ENCODE measurements at places on chromosomes 5 and 9.

DNA sequence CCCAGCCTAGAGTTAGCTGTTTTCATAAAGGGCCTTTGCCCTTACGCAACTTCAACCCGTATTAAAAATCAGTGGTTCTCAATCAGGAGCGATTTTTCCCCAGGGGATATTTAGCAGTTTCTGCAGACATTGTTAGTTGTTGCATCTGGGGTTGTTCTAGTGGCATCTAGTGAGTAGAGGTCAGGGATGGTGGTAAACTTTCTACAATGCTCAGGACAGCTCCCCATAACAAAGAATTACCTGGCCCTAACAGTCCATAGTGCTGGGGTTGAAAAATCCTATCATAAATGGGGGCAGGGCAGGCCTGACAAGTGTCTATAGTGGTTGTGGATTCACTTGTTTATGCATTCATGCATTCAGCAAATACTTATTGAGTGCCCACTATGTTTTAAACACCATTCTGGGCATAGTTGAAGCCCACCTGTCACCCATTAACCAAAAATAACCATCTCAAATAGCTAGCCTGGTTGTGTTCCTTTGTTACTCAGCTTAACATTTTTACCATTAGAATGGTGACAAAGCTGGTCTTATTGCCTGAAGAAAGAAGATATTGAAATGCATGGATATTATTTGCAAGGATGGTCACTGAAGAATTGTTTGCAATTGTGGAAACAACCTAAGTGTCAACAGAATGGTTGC, 15.9 kb upstream of the FGF1 start:
- DNase-seq = no peak

- no peak for DNase-seq
Observed at GRCh38 chr9:118148990-118149389, 444.8 kb downstream of the TLR4 start.

DNA sequence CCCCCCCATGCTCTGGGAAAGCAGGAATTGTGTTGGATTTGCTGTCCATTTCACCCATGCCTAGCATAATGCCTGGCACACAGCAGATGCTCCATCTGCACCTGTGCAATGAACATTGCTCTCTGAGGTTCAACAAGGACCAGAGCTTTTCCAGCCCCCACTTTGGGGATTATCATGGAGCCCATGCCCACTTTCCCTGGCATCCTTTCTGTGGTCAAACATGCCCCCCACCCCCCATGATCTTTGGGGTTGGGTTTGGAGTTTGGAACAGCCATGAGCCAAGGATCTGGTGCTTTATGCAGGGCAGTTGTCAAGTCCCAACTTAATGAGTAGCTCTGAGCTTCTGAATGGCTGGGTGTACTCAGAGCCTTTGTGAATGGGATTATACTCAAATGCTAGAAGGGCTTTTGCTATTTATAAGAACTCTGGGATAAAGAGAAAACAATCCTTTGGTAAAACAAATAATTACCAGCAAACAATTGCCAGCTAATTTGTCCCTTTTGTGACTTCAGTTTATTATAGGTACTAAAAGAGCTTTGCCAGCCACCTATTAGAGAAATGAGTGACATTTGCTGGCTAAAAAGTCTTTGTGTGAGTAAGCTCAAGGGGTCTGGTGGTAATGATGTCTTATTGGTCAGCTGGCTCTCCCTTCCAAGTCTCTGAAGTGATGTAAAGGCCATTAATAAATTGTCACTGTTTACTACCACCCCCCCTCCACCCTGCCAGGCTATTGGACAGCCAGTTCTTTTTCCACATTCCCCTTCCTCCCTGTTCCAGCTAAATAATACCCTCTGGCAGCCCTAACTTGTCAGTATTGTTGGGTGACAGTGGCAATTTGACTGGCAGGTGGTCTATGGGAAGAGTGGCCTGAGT, 182.3 kb downstream of the MACROH2A1 start:
- DNase-seq = no peak

DNA sequence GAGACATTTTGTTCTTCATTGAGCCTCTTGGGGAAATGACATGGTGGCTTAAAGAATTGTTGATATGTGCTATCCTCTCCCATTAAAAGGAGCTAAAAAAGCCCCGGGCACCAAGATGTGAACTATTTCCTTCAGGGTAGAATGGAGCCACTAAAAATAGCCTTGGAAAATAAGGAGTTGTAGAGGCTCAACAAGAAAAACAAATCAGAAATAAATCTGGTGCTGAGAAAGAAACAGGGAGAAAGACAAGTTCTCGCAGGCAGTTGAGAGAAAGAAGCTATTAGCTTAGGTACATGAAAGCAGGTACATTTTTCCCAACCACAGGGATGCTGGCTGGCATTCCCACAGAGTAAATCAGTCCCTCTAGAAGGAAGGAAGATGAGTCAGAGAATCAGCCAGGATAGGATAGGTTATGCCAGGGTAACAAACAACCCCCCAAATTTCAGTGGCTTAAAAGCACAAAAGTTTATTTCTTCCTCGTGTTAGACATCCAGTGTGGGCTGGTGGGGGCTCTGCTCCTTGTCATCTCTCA, 134.6 kb upstream of the ADRA1B start:
- no peak for DNase-seq

- DNase-seq = no peak
Observed at GRCh38 chr5:115377468-115378217, 81.2 kb upstream of the CCDC112 start.

DNA sequence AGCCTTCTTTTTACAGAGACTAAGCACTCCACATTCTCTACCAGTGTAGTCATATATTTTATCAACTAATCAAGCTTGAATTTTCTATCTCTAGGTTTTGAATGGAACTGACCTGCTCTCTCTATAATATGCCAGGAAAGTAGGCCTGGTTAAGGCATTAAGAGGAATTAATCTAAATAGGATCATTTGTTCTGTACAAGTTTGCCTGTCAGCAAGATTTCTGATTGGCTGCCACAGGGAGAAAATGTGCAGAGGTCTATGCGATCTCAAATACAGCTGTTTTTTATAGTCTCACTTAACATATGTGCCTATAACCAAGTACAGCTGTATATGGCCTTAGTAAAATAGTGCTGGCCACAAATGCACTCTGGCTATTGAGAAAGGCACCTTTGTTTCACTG, 418.8 kb downstream of the KDM4C start:
- no peak for DNase-seq

DNA sequence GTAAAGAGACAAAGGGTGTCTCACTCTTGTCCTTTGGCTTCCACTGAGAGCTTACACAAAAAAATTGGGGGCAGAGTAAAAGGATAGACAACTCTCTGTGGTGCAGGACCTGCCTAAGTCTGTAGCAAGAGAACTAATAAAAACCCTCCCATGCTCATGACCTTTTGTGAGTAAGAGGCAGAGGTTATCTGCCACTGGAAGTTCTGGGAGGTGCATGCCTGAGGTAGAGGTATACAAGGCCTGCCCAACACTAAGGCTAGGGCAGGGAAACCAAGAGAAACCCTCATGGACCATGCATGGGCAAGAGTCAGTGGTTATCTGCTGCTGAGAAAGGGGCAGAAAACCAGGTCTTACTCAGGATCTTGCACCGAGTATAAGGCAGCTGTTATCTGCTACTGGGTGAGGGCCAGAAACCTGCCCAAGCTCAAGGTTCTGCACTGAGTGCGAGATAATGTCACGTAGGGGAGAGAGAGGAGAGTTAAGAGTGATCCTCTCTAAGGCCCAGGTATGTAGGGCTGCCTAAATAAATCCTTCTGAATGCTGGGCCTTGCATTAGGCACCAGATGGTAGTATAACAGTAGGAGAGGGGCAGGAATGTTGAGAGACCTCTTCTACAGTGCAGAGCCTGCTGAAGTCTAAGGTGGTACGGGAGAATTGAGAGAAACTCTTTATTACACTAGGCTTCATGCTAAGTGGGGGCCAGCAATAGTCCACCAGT, 143.4 kb downstream of the MACROH2A1 start:
- no peak for DNase-seq

- no peak for DNase-seq
Observed at GRCh38 chr9:27566118-27566517, 7.2 kb downstream of the C9orf72 start.

GRCh38 chr9:105198865-105199264, 45.6 kb upstream of the SLC44A1 start:
- no peak for DNase-seq

DNA sequence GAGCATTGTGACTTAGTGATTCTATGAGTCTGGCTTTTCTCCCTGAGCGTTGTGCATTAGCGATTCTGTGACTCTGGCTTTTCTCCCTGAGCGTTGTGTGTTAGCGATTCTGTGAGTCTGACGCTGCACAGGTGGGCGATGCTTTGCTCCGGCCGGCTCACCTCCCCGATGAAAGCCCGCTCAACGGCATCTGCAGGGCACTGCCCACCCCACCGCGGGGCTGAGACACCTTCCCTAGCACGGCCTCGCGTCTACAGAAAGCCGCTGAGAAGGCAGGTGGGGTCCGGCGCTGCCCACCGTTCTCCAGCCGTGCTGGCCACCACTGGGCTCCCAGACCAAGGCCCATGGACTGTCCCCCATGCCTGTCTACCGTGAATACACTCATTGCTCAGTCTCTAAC, 12.8 kb upstream of the SLC9A3 start:
- DNase-seq = no peak

GRCh38 chr9:87184956-87185642, 237.8 kb upstream of the GAS1 start:
- DNase-seq = no peak

DNA sequence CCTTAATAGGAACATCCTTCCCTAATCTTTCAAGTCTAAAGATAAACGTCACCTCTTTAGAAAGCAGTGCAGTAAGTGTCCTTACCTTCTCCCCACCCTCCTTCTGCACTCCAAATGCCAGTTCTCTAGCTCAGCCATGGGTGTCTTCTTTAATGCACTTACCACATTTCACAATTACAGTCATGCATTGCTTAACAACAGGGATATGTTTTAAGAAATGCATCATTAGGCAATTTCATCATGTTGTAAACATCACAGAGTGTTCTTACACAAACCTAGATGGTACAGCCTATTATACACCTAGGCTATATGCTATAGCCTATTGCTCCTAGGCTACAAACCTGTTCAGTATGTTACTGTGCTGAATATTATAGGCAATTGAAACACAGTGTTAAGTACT, 91.2 kb downstream of the RFX3 start:
- no peak for DNase-seq

GRCh38 chr9:128504485-128505413, at the start of gene GLE1:
Gene GLE1, plus strand, starts transcription at chr9:128504719. Its CDS starts 87 bp downstream, at chr9:128504806.
- peak; percentile 98 for DNase-seq

DNA sequence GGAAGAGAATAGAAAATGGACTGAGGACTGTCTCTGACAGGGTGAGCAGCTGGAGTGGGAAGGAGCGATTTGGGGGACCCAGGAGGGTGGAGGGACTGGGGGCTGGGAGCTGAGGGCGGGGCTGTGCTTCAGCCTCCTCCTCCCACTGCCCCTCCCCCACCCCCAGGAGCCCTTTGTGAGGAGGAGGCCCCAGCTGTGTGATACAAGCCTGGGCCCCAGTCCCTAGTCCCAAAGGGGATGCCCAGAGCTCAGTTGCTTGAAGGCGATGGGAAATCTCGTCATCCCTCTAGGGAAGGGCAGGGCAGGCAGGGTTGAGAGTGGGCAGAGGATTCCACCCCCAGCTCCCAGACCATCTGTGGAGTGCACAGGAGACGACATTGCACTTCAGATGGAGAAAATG, at the start of gene SPATA31E1:
SPATA31E1 (plus strand) TSS at position 251 of the 400 bp plus-strand sequence; CDS start at position 266, 15 bp downstream.
- no peak for DNase-seq

- DNase-seq = no peak
Observed at GRCh38 chr5:16664368-16664767, 47.6 kb upstream of the RETREG1 start.

GRCh38 chr5:89342106-89342876, 459.3 kb upstream of the MEF2C start:
- no peak for DNase-seq

- DNase-seq = no peak
Observed at GRCh38 chr5:137612576-137612975, 113.5 kb upstream of the SPOCK1 start.

GRCh38 chr9:115524453-115525059, 406.6 kb upstream of the TNC start:
- peak; percentile 16 for DNase-seq

DNA sequence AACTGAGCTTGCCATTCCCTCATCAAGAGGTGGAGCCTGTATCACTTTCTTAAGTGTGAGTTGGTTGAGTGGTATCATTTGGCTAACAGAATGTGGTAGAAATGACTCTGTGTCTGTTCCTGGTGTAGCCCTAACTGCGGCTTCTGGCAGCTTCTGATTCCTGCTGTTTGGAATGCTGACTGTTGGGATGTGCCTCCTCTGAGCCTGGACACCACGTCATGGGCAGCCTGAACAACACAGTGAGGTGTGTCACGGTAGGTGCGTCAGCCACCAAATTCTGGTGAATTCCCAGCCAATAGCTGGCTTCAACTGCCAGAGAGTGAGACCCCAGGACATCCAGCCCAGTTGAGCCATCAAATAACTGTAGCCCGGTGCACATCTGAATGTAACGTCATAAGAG, 6.1 kb upstream of the C9orf152 start:
- no peak for DNase-seq

DNA sequence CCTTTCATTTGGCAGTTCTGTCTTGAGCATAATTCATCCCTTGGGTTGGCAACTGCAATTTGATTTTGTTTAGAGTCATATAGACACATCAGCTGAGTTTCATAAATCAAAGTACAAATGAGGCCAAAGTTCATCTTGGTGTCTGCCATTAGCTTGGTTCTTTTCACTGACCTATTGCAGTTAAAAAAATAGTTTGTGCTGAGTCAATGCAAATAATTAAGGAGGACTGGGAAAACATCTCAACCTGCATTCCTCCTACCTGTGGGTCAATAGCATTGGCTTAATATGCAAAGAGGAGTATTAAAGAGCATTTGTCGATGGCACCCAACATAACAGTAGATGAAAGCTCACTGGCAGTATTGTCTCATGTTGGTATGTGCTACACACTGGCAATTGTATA, 1.6 kb downstream of the PKD2L2 start:
- no peak for DNase-seq

DNA sequence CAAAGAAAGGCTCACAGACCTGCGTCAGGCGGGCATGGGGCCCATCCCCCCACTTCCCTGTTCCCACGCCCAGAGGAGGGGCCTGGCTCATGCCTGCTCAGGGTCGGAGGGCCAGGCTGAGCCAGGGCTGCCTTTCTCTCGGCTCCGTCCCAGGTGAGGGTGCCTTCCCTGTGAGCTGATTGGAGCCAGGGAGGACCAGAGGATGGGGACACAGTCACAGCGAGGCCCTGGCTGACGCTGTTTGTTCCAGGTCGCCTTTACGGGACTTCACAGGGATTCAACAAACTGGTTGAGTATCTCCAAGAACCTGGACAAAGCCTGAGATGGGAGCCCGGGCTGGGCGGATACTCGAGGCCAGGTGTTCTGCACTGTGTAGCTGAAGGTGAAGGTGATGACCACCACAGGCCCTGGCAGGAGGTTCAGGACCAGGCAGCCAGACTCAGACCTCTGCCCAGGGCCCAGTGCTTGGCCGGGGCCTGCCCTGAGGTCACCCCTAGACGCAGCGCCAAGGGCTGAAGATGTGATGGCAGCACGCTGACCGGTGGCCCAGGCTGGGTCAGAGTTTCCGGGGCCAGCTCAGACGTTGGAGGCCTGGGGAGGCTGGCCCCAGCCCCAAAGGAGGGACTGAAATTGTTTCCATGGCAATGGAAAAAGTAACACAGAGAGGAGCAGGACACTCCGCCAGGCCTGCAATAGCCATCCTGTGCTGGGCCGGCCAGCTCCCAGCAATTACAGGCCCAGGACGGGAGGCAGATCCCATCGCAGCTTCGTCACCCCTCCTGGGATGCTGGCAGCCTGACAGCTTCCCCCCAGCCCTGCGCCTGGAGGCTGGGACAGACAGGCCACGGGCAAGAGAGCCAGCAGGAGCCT, 65.3 kb upstream of the ADAMTS2 start:
- no peak for DNase-seq

Data from activated CD4-positive, alpha-beta T cell treated with anti-CD3 and anti-CD28 coated beads for 24 hours (primary cell).